Islet precursor cell (in vitro differentiated cells): ENCODE measurements at places on chromosomes 6 and 20.

DNA sequence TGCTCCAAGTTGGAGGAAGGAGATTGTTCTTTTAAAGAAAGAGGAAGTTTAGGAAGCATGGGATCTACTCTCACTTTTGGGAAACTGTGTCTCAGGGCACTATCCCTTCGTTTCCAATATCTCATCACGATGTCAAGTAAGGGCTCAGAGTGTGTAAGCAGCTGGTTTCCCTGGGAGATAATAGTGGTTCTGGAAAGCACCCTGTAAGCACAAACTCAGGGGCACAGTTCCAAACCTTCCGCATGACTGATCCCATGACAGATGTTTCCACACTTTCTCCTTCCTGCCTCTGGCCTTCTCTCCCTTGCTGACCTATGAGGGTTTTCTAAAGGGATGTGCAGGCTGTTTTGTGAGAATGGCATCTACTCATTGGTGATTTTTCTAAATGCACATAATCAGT lies 33.9 kb downstream of the ADTRP start:
- DNase-seq: no peak

GRCh38 chr6:107442938-107443607 lies 16.3 kb downstream of the PDSS2 start:
- no peak for DNase-seq

DNA sequence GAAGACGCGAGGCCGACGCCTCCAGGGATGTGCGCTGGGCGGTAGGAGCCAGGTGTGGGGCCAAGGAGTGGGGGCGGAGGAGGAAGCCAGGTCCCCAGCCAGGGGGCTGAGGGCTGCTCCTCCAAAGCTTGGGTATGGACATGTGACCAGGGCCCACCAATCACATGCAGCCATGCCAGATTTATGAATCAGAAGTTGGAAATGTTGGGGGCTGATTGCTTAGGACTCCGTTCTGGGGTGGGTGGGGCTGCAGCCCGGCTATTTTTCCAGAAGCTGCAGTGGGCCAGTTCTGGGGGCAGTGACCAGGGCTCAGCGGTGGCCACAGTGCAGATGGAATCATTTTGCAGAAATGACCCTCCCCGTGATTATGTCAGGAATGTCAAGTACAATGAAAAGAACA lies 96.0 kb downstream of the CEBPB start:
- DNase-seq: no peak

GRCh38 chr20:53706466-53707370 lies 113.1 kb upstream of the ZNF217 start:
- no peak for DNase-seq

DNA sequence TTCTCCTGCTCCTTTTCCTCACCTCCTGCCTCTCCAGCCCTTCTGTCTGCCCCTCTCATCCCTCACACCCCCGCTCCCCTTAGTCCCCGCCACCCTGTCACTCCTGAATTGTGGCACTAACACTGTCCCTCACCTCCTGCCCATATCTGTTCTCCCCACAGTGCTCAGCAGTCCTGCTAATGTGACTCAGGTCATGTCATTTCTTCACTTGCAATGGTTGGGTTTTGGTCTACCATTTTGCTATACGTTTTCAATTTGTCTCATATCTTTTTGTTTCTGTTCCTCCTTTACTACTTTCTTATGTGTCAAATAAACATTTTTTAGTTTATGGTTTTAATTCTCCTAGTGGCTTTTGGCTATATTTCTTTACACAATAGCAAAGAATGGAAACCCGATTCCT lies 1.3 kb upstream of the HLA-B start:
- DNase-seq: no peak

- no peak for DNase-seq
Observed at GRCh38 chr20:35474303-35474871, 19.0 kb downstream of the CEP250 start.

DNA sequence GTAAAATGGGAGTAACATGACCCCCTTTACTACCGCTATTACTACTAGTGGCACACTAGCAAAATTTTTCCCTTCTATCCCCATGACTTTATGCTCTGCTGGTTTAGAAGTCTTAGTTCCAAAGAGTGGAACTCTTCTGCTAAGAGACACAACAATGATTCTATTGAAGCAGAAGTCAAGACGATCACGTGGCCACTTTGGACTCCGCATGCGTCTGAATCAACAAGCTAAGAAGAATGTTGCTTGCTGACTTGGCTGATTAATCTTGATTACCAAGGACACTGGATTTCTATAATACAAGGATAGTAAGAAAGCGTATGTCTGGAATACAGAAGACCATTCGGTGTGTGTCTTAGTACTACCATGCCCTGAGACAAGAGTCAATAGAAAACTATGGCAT lies 244.7 kb upstream of the BTBD3 start:
- no peak for DNase-seq

DNA sequence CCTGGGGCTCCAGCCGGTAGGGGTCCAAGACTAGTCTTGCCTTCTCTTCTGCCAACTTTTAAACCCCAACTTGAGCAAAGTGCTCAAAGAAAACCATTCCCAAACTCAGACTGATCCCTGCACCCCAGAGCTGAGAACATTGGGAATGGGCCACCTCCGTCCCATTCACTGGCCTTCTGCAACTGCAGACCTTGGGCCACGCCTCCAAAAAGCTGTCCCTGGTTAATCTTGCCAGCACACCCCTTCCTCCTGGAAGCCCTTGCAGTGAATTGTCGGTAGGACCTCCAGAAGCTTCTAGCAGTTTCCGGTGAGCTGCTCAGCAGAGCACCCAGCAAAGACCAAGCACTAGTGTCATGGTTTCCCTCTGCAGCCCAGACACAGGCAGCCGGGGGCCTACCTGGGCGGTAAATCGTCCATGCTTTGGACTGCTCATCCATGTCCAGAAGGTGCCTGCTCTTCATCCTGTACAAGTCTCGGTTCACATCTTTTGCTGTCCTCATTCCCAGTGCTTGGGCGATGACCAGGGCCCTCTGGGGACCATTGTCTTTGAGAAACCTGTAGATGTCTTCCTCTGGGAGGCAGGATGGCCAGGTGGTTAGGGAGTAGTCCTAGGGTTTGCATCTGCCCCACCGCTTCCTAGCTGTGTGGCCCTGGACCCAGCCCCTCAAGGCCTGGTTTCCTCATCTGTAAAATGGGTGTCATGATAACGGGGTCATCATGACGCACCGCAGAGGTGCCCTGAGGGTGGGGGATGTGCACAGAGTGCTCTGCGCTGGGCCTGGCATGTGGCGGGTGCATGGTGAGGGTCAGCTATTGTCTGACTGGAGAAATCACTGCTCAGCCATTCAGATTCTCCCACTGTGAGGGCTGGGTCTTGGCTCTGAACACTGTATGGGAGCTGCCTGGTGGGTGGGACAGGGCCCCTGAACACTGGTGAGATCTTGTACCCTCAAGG lies 5.5 kb downstream of the ZBP1 start:
- peak; percentile 46 for DNase-seq

DNA sequence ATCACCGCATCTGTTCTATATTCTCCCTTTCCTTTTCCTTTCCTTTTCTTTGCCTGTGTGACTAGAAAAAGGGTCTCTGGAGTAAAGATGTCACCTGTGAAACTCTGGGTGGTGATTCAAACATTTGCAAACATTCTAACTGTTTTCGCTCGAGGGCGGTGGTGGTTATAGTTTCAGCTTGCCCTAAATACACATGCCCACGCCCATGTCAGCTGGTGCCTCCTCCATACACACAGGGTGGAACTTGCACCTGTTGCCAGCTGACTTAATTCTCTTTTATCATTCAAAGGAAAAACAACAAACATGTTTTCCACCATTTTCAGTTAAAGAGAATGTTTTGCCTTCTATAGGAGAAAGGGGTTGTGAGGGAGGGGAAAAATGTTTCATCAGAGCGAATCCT lies 381.9 kb upstream of the ARID1B start:
- no peak for DNase-seq

DNA sequence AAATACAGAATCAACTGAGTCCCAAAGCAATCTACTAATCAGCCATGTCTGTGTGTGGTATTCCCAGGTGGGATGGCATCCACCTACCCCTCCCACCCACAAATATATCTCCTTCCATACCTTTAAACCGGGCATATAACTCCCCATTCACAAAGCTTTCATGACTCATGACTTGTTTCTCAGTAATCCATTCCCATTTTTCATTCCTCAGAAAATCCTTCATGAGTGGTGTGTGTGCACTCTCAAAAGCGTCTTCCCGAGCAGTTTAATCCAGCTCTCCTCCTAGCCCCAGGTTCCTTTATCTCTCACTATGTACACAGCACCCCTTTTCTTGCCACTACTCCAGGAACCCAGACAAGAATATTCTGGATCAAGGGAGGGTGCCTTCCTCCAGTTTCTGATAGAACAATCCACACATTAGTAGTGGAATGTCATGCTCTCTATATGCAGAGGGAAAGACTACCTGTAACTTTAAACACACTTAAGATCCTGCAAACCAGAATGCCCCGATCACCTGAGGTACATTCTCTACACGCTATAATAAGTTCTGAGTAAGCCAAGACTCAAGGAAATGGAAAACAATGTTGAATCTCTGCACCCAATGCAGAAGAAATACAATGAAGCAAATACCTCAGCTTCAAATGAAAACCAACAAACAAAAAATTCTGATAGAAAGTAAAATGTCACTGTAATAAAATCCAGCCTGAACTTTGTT lies 55.7 kb upstream of the IPCEF1 start:
- no peak for DNase-seq

DNA sequence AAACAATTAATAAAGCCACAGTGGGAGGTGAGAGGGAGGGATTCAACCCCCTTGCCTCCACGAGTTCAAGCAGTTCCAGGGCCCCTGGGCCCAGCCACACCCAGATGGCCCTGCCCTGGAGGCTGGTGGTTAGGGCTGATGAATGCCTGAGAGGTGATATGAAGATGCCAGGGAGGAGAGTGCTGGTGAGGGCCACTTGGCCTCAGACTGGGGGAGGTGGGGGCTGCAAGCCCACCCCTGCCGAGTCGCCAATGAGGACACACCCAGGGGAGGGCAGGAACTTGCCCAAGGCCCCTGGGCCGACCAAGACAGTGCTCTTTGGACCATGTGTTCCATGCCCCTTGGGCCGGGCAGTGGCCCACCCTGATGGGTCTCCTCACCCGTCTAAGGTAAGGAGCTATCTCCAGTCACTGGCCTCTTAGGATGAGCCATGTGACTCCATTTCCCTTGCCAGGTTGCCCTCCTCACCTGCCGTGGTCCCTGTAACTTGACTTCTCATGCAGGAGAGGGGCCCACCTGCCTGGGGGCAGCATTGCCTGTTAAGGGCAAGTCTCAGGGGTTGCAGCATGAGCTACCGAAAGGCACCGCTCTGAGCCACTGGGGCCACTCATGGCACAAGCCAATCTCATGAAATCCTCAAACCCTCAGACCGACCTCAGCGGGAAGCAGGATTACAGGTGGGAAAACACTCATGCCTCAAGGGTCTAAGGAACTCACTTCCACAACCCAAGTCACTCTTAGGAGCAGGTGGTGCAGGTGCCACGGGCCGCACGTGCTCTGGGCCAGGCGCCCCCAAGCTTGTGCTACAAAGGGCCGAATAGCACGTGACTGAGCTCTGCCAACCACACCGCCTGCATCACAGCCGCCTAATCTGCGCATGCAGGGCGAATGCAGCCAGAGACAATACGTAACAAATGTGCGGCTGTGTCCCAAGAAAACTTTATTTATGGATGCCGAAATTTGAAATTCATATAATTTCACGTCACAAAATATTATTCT lies 147.4 kb upstream of the MLN start:
- no peak for DNase-seq

DNA sequence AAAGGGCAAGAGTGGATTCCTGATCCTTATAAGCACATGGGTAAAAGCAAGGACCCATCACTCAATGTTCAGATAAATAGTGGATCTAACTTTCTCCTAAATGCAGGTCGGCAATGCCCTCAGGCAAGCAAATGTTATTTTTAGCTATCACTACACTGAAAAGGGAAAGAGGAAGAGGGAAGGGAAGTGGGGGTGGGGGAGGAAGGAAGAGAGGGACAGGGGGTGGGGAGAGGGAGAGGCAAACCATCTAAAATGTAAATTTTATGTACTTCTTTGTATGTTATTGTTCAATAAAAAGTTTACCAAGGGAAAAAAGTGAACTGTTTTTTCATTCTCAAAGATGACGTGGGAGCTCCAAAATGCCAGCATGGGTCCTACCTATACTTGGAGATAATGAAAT lies 44.2 kb downstream of the CHD6 start:
- no peak for DNase-seq

DNA sequence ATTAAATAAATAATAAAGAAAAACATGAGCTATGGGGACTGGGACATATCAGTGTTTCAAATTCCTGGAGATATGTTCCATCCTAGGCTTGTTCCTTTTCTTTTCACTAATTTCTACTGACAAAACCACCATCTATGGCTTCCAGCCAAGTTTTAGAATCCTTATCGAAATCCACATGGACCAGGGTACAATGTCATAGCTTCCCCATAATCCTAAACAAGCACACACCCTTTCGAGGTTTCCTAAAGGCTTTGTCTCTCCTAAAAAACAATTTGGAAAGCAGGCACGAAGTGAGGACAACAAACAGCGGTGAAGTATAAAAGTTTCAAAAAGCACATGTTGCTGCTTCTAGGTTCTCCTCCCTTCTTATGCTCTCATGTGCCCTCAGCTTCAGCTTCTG lies 13.3 kb upstream of the DST start:
- DNase-seq: no peak

GRCh38 chr6:38078671-38079070 lies 259.1 kb downstream of the ZFAND3 start:
- no peak for DNase-seq

- no peak for DNase-seq
Observed at GRCh38 chr6:21450149-21450548, 143.4 kb upstream of the SOX4 start.

DNA sequence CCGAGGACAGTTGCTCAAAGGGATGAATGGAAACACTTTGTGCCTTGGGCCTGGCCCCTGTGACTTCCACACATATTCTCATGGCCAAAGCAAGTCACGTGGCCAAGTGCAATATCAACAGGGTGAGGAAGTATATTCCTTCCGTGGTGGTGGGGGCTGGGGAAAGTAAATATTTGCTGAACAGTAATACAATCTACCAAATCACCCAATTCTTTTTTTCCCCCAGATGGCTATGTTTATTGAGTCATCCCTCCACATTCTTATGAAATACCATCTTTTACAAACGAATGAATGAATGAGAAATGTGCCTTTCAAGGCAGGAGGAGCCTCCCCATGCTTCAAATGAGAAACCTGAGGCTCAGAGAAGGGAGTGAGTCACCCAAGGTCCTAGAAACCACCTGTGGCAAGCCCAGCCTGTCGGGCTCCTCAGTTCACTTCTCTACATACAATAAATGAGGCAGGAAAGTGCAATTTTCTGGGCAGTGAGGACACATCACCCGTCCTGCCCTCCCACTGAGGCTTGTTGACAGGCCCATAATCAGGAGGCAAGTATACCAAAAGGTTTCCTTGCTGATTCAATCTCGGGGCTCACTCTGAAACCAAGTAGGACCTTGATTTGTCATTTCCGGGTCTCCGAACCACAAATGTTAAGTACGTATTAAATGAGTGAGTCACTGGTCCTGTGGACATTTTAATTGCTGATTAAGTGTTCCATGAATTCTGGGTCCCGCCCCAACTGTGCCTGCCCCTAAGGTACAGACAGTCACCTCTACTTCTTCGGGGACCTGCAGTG lies 25.3 kb upstream of the TOP1 start:
- DNase-seq: no peak

- DNase-seq: peak; percentile 76
Observed at GRCh38 chr6:43246301-43247113, 3.2 kb downstream of the TTBK1 start.

- no peak for DNase-seq
Observed at GRCh38 chr6:43748765-43749164, 21.2 kb upstream of the VEGFA start.

- DNase-seq: no peak
Observed at GRCh38 chr20:32635764-32636163, 38.0 kb downstream of the C20orf203 start.

- DNase-seq: no peak
Observed at GRCh38 chr20:39080326-39080725, 118.2 kb downstream of the DHX35 start.

- DNase-seq: peak; percentile 81
Observed at GRCh38 chr6:157273756-157274470, 49.4 kb downstream of the TMEM242 start.
